ENCODE measurements at places on chromosomes 11 and 22.

DNA sequence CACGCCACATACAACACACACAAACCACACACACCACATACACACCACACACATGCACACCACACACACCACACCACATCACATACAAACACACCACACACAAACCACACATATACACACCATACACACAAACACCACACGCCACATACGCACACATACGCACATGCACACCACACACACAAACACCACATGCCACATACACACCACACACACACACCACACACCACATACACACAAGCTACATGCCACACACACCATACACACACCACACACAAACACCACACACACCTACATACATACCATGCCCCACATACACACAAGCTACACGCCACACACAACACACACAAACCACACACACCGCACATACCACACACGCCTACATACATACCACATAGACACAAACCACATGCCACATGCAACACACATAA, 15.7 kb upstream of the TH start:
- no peak for DNase-seq

- DNase-seq: peak; percentile 54
Observed at GRCh38 chr22:45638834-45639746, 32.5 kb upstream of the ATXN10 start.

DNA sequence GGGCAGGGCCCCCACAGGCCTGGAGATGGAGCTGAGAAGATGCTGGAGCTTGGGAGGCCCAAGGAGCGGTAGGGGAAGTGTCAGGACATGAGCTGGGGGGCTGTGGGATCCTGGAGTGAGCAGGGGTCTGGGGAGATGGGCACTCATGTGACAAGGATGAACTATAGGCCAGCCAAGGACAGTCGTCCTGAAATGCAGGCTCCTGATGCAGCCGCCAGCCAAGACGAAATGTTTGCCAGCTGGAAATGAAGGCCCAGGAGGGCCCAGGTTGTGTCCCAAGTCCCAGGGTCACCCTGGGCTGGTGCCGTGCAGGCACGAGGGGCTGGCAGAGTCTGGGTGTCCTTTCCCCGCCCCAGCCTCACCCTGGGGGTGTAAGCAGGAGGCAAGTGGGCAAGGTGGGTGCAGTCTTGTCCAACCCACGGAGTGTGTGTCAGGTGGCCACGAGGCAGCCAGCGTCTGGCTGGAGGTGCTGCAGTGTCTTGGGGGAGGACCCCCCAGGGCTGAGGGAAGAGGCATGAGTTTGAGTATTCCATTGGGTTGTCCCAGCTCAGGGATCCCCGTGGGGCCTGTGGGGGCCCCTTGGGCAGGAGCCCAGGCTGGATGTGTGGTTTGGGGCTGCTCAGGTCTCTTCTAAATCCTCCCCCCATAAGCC, 21.4 kb downstream of the MRGPRG start:
- no peak for DNase-seq

GRCh38 chr11:68763181-68763721, 11.9 kb upstream of the TESMIN start:
- DNase-seq: peak; percentile 61

- peak; percentile 69 for DNase-seq
Observed at GRCh38 chr22:35930933-35931332, 97.7 kb downstream of the RBFOX2 start.

- DNase-seq: peak; percentile 47
Observed at GRCh38 chr11:132601875-132602274, 930.4 kb downstream of the OPCML start.

GRCh38 chr11:74932169-74932568, 16.7 kb downstream of the XRRA1 start:
- DNase-seq: peak; percentile 77

DNA sequence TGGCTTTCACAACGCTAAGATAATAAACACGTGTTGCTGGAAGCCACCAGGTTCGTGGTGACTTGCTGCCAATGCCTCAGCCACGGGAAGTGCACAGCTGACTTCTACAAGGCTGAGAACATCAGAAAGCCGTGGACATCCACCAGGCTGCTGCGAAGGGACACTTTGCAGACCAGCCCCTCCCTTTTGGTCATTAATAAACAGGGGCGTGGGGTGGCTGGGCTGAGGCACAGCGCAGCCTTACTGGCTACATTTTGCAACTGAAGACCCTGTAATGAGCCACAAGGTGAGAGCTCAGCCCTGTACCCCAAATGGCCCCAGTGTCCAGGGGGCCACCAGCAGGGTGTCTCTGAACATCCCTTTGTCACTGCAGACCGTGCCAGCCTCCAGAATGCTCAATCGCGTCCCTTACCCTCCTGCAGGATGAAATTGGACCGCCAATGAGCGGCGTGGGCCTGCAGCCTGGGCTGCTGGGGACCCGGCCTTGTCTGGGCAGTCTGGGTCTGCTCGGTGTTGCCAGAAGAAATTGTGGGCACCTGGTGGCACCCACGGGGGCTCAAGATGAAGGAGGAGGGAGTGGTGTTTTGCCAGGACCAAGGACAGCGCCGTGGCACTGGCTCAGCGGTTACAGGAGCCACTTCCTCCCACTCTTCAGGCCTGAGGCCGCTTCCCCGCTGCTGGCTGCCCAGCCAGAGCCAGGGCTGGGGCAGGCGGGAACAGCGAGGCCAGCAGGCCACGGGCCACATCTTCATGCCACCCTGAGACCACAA, 181.9 kb downstream of the CTTN start:
- no peak for DNase-seq

DNA sequence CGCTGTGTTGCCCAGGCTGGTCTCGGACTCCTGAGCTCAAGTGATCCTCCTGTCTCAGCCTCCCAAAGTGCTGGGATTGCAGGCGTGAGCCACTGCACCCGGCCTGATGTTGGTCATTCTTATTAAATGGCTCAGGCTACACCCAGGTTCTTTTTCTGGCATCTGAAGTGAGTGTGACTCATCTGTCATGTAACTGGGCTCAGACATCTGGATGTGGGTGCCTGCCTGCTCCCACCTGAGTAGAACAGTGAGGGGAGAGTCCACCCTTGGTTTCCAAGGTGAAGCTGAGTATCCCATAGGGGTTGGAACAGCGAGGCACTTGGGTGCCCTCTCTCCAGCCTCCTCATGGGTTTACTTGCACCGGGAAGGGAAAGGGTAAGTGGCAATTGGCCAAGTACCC, 36.7 kb upstream of the EIF3D start:
- peak; percentile 17 for DNase-seq

GRCh38 chr22:25067851-25068421, 115.4 kb downstream of the KIAA1671 start:
- no peak for DNase-seq

- no peak for DNase-seq
Observed at GRCh38 chr11:12636871-12637410, 37.3 kb upstream of the TEAD1 start.

GRCh38 chr11:76789443-76789719, 6.2 kb downstream of the TSKU start:
- DNase-seq: no peak

- DNase-seq: no peak
Observed at GRCh38 chr11:22690871-22691270, 24.5 kb downstream of the GAS2 start.

DNA sequence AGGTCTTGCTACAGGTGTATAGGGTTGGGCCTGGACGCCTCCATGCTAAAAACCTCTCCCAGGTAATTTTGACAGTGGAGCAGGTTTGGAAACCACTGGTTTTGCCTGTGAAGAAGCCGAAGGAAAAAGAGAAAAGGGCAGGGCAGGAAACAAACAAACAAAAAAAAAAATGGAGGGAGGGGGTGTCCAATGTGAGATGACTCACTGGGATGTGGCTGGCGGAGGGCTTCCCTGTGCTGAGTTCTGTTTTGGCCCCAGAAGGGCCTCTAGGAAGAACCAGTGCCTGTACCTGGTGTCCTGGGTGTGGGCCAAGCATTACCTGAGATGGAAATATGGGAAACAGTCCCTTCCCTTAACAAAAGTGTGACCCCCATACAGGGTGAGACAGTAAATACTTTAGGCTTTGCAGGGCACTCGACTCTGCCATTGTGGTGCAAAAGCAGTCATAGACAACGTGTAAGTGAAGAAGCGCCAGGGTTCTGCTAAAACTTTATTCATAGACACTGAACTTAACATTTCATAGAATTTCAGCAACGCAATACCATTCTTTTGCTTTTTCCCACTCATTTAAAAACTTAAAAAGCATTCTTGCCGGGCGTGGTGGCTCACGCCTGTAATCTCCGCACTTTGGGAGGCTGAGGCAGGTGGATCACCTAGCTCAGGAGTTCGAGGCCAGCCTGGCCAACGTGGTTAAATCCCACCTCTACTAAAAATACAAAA, 9.5 kb upstream of the DGKZ start:
- no peak for DNase-seq

- DNase-seq: no peak
Observed at GRCh38 chr22:42794551-42795510, 62.2 kb downstream of the ARFGAP3 start.

DNA sequence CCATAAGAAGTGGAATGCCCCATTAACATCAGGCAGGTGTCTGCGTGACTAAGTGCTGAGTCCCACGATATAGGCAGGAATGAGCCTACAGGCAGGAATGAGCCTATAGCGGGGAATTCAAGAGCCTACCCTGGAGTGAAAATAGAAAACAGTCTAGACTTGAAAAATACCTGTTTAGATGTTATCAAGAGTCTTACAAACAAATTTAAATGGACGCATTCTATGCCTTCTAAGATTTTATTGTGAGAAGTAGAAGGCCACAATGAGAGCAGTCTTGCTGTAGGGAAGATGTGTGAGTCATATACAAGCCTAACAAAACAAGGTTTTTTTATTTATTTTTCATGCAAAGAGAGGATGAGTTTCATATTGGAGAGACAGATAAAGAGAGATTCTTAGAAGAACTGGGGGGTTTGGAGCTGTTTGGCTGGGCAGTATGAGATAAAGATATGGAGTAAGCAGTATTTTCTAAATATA, 200.8 kb upstream of the ZC3H12C start:
- peak; percentile 3 for DNase-seq

DNA sequence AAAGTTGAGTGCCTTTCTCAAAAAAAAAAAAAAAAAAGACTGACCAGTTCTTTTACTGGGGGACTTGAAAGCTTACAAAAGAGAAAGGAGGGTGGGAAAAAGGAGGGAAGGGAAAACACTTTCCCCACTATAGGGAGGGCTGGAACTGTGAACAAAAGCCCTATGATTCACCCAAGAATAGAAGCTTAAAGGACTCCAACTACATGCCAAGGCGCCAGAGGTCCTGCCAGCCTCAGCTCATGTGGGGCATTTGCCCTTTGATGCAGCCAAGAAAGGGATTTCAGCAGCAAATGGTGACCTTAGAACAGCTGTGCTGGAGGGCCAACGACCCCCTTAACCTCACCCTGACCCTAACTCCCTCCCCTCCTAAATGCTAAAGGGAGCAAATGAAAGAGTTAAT, 160.0 kb downstream of the NTM start:
- no peak for DNase-seq

DNA sequence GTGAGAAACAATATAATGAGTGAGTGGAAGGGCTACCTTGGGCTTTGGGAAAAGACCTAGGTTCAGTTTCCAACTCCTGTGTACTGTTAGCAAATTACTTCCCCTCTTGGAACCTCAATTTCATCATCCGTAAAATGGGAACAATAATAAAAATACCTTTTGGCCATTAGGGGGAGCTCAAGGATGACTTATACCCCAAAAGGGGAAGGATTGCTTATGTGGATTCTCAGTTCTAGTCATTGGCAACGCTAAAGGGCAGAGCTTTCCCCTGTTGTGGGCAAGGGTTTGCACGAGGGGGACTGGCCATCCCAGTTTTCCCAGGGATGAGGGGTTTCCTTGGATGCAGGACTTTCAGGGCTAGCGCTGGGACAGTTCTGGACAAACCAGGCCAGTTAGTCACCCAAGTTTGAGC, 3.1 kb upstream of the COMMD9 start:
- DNase-seq: peak; percentile 60

DNA sequence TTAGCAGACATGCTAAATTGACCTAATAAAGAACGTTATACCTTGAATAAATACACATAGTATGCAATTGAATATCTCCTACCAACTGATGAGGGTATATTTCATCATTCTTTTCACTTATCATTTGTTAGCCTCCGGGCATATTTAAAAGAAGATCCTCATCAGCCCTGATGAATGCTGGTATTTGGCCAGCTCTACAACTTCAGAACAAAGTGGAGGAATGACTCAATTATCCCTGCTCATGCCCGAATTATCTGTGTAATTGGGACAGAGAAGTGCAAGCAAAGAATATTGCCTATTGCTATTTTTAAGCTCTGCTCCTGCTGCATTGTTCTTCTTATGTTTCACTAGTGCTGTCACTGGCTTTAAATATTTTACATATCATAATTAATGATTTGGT, 622.1 kb downstream of the METTL15 start:
- DNase-seq: peak; percentile 85

GRCh38 chr11:128523641-128524040, 63.7 kb downstream of the ETS1 start:
- DNase-seq: no peak

GRCh38 chr22:37126383-37126782, 16.9 kb upstream of the TMPRSS6 start:
- DNase-seq: no peak

DNA sequence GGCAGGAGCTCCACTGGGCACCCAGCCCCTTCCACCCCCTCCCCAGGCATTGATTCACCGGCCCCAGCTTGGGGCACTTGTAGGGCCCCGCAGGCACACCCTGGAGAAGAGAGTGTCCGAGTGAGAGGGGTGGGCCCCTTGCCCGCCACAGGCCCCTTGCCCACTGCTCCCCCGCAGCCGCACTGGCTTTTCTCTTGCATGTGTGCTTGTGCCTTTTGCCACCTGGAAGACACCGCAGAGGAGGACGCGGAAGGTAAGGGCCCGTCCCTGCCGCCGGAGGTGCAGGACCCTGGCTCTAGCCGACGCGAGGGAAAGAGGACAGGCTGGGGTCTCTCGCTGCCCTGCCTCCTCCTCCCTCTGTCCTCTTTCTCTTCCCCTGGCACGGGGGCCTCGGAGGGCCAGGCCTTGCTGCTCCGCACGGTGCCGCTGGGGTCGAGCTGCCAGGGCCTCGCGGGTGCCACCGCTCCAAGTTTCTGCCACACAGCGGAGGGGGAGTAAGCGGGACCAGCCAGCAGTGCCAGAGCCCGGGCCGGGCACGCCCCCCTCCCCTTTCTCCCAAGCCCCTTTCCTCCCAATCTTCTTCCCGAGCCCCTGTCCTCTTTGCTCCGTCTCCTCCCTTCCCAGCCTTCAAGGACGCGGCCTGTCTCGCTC, 9.5 kb downstream of the TNNT3 start:
- DNase-seq: no peak

- no peak for DNase-seq
Observed at GRCh38 chr22:46933040-46933930, 170.8 kb downstream of the TBC1D22A start.

DNA sequence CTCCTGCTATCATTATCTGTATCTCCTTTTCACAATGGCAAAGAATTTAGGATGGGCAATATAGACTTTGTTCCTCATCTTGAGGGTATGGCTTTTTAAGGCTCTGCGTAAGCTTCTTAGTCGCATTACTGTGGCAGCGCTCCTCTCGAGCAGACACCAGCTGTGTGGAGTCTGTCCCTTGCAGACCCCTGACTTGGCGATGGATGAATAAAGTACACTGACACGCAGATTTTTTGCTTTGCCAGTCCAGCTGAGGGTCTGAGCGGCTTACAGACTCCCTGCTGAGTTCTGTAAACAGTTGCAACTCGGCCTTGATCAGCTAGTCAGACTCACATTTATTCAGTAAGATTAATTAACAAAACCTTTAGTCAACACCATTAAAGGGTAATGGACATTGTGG, 390.0 kb upstream of the CNTN5 start:
- no peak for DNase-seq

Measured in EL (cell line).